Bronchial smooth muscle cell (primary cell): ENCODE measurements at places on chromosomes 16 and 17. TPM values are rescaled to one million over a fixed set of nuclear protein-coding genes. Genes with fewer than 3 reads are reported as not detected.

JPT1 gene
- total RNA-seq: 24.1 and 39.9 TPM in 2 replicates

KRT35 gene
- not detected in 2 replicates for total RNA-seq

CUEDC1 gene
- 7.7 and 10.2 TPM in 2 replicates for total RNA-seq

CA5A gene
- total RNA-seq: not detected in 2 replicates

DOC2A gene
- total RNA-seq: 0.16 and 0.34 TPM in 2 replicates

TERB1 gene
- total RNA-seq: under 0.01 and 0.09 TPM in 2 replicates

CIBAR2 gene
- total RNA-seq: not detected in 2 replicates

GUCY2D gene
- total RNA-seq: under 0.01 and 0.09 TPM in 2 replicates

TMC8 gene
- not detected in 2 replicates for total RNA-seq

CCR7 gene
- not detected in 2 replicates for total RNA-seq

MYH11 gene
- under 0.01 and 0.09 TPM in 2 replicates for total RNA-seq

METTL2A gene
- 13.6 and 14.2 TPM in 2 replicates for total RNA-seq

TMEM94 gene
- total RNA-seq: 21.0 and 29.6 TPM in 2 replicates
